CD4-positive, alpha-beta T cell treated with Interleukin-6 at 100 ng/mL for 8 hours (primary cell): ENCODE measurements at places on chromosomes 2 and 18.
A peak's percentile ranks its signal among the peaks of the same experiment; 100 is the strongest.

DNA sequence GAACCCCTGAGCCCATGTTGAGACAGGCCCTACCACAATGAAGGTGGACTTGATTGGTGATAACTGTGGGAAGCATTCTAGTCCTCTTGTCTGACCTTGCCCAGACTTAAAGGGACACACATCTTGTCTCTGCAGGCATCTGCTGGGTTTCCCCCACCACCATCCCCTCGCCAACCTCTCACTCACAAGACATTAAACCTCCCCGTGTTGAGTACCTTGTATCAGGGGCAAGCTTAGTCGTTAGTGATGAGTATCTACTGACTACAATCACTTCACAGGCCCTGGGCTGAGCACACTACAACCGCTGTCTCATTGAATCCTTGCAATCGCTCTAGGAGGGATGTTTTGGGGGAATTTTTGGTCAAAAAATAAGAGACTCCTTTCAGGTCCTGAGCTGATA is 86.0 kb downstream of the ICOS start:
- DNase-seq = no peak

DNA sequence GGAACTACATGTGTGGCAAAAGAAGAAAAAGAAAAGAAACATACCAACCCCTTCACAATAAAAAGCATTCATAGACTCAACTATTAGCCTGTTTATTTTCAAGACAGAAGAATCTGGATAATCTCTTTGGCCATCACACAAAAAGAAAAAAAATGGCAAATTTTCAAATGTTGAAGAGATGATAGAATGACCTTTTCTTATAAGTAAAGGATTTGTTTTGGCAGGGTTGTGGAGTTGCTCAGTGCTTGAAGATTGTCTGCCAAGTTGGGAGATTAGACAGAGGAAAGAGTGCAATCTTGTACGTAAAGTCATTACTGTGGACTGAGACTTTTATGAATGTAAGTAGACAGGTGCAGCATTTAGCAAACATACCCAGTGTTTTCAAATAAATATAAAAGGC is 18.5 kb upstream of the FAM171B start:
- DNase-seq = no peak

DNA sequence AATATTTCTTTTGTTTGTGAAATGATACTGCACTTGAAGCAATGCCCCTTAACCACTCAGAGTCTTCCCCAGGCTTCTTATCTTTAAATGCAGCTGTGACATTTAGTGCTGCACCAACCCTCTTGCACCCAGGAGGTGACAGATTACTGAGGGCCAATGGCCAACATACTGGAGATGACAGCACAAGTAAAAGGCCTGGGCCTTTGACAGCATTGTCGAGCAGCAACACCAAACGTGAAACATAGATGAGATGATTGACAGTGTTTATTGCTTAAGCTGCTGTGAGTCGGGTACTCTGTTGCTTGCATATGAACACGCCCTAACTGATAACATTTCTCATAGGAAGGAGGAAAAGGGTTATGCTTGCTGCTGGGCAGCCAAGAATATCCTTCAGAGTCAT is 80.3 kb downstream of the THNSL2 start:
- no peak for DNase-seq

GRCh38 chr2:222959358-222959757 is 92.6 kb upstream of the KCNE4 start:
- no peak for DNase-seq

DNA sequence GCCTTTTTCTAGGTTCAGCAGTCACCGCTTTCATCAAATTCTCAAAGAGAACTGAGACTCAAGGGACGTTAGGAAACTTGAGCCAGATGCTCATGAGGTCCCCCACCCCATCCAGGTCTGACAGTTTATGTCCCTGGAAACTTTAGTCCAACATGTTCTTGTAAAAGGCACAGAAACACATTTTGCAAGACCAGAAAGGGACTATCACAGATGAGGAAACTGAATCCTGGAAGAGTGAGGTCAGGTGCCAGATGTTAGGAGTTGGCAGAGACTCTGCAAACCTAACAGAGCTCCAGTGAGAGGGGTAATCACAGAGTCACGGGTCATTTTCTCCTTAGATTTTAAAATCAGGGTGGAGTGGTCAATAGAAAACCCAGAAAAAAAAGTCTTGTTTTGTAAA is 76.6 kb downstream of the RDH14 start:
- DNase-seq = no peak

GRCh38 chr2:40507432-40507831 is 55.5 kb upstream of the SLC8A1 start:
- DNase-seq = no peak

DNA sequence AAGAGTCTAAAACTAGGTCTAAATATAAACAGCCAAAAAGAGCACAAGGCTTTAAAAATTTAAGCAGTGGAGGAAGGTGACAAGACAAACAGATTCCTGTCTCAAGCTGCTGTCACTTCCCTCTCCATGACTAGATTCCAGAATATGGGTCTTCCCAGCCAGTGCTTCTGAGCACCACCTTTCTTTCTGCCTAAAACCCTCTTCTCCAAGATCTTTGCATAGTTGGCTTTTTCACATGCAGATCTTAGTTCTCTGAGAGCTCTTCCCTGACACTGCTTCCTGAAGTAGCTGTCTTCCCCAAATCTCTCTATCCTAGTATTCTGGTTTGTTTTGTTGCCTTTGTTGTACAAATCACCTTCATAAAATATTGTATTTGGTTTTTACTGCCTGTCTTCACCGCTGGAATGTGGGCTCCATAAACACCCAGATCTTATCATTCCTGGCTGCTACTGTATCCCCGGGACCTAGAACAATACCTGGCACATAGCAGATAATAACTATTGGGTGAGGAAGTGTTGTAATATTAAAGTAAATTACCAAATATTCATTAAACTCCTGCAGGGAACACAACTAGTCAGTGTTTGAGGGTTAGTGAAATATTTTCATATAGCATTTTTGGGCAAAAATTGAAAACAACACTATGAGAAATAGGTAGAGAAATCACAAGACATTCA is 150.2 kb downstream of the CCDC85A start:
- DNase-seq = no peak

- no peak for DNase-seq
These were observed 117.3 kb downstream of the MSH2 start for GRCh38 chr2:47520302-47520630.

- DNase-seq = no peak
These were observed 11.0 kb downstream of the TANK start for GRCh38 chr2:161170958-161171932.

- no peak for DNase-seq
These were observed 1875.2 kb upstream of the PIK3C3 start for GRCh38 chr18:40079786-40080185.

GRCh38 chr2:178819992-178820391 is 12.8 kb upstream of the TTN start:
- DNase-seq = peak; percentile 2

- no peak for DNase-seq
These were observed 193.8 kb downstream of the ANKRD30B start for GRCh38 chr18:14941792-14942191.

GRCh38 chr2:54531558-54531957 is 75.4 kb downstream of the SPTBN1 start:
- no peak for DNase-seq

DNA sequence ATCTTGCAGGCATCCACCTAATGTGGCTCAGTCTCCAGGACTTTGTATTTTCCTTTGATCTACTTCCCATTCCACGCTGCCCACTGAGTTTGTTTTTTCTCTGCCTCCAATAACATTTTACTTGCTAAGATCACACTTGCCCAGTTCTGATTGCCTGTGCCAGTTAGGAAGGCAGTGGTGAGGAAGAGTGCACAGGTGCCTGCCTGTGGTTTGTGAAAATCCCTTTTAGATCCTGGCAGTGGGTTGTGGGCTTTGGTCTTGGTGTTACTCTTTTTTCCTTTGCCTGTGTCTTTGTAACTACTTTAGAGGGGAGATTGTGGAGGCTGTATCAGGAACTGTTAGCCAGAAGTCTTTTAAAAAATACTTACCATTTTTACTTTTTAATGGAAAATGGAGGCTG is 36.9 kb upstream of the KCNG2 start:
- no peak for DNase-seq

DNA sequence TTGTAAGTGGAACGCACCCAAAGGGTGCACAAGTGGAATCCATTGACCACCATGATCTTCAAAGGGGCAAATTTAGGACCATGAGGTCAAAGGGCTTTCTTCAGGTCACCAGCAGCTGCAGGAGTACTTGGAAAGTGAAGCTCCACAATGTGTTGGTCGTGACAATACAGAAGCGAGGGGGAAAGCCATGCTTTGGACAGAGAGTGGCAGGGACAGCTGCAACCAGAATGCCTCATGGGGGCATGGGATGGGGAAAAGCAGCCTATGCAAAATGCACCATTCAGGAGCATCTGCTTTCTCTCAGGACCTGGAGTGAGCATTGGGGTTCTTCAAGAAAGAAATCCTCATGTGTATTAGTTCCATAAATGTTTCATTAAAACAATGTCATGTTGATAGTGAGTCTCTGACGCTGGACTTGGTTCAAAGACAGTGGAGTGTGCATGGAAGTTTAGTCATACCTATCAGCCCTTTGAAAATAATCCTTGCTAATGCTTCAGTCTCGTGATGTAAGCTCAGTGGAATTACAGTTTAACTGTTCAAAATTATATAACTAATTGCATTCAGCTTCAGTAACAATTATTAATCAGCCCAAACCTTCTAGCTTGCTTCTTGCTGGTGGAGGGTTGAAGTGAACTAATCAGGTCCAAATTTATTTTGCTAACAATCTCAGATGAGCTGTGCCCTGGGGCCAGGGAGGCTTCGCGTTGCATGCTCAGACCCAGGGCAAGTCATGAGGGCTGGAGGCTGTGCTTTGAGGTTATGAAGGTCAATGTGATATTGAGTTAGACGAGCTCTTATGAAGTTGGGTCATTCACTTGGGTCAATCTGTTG is 41.6 kb downstream of the ACKR3 start:
- DNase-seq = no peak

GRCh38 chr2:24498121-24498520 is 7.1 kb downstream of the NCOA1 start:
- no peak for DNase-seq

- DNase-seq = no peak
These were observed 3.0 kb upstream of the TGFA start for GRCh38 chr2:70556608-70557007.

- DNase-seq = no peak
These were observed at the start of gene AQP4 for GRCh38 chr18:26865557-26865956. Gene AQP4, minus strand, starts transcription at chr18:26865707. Its CDS starts 18 bp downstream, at chr18:26865689.

GRCh38 chr2:190062601-190063000 is at the start of gene MSTN:
Gene MSTN, minus strand, starts transcription at chr2:190062729. Its CDS starts 133 bp downstream, at chr2:190062596.
- DNase-seq = no peak
